ENCODE measurements at places on chromosomes 6 and 20.

DNA sequence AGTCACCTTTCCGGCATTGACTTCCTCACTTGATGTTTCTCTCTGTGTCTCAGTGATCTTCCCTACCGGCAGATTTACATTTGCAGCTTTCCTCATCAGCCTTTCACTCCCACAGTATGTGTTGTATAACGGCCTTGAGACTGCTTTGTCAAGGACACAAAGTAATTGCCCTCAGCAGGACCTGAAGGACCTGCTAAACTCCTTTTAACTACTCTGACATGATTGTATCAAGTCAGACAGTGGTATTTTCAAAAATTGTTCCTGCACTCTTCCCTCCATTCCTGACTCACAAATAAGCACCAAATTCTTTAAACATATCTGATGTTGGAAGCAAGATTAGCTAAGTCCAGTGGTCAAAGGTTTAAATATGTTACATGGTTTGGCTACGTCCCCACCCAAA lies 62.4 kb downstream of the PDE10A start:
- DNase-seq = no peak
- H3K4me3 ChIP-seq = no peak overlapping the region
- no peak overlapping the region for H3K27ac ChIP-seq
- no peaks in the 10 kb centered on the region for H3K27me3 ChIP-seq
- H3K4me1 ChIP-seq = peaks cover 7% of the 10 kb centered on the region

- H3K36me3 ChIP-seq = no peaks in the 10 kb centered on the region
- H3K4me1 ChIP-seq = 0 out of 2 replicates have a peak, but pooled peaks cover 6% of the 10 kb centered on the region
- no peak overlapping the region for H3K27ac ChIP-seq
- no peak for DNase-seq
- H3K4me3 ChIP-seq = no peak overlapping the region
- no peaks in the 10 kb centered on the region for H3K27me3 ChIP-seq
Observed at GRCh38 chr6:14550822-14551221, 433.2 kb downstream of the CD83 start.

DNA sequence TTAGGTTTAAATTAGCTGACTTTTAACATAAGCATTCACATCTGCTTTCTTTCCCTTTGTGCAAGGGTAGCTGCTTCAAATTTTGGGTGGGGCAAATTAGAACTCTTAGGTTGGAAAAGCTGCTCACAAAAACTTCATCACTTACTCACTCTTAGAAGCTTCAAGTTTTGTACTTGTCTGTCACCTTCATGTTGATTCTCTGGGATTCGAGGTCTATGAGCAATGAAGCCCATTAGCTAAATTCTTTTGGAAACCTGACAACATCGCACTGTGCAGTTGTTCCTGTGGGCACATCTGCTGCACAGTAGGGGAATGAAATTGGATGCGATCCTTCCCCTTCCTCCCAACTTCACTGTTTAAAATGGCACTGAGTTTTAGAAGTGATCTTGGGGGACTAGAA lies 156.1 kb downstream of the UBE3D start:
- H3K27me3 ChIP-seq = no peaks in the 10 kb centered on the region
- no peaks in the 10 kb centered on the region for H3K36me3 ChIP-seq
- no peak for DNase-seq
- no peak overlapping the region for H3K4me3 ChIP-seq
- no peaks in the 10 kb centered on the region for H3K4me1 ChIP-seq

GRCh38 chr6:62479697-62480220 lies 193.7 kb upstream of the KHDRBS2 start:
- peaks cover 7% of the 10 kb centered on the region for H3K4me1 ChIP-seq
- no peak overlapping the region for H3K4me3 ChIP-seq
- DNase-seq = peak; percentile 53
- no peaks in the 10 kb centered on the region for H3K36me3 ChIP-seq
- H3K27ac ChIP-seq = no peak overlapping the region

DNA sequence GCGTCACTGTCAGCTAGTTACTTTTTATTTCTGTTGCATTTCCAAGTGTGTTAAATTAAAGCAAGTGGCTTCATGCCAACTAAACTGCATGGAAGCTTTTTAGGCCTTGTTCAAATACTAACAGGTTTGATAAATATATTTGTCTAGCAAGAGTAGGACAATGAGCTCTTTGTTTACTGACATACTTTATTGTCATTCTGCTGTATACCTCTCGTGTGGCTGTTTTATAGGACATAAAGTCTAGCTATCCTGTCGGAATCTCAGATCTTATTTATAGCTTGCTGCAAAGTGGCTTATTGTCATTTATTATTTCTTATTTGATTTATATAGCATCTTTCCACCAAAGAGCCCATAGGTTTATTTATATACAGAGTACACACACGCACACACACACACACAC lies 711.1 kb downstream of the KIF16B start:
- H3K4me1 ChIP-seq = no peaks in the 10 kb centered on the region
- H3K27me3 ChIP-seq = no peaks in the 10 kb centered on the region
- no peak overlapping the region for H3K27ac ChIP-seq
- H3K36me3 ChIP-seq = no peaks in the 10 kb centered on the region
- no peak overlapping the region for H3K4me3 ChIP-seq

DNA sequence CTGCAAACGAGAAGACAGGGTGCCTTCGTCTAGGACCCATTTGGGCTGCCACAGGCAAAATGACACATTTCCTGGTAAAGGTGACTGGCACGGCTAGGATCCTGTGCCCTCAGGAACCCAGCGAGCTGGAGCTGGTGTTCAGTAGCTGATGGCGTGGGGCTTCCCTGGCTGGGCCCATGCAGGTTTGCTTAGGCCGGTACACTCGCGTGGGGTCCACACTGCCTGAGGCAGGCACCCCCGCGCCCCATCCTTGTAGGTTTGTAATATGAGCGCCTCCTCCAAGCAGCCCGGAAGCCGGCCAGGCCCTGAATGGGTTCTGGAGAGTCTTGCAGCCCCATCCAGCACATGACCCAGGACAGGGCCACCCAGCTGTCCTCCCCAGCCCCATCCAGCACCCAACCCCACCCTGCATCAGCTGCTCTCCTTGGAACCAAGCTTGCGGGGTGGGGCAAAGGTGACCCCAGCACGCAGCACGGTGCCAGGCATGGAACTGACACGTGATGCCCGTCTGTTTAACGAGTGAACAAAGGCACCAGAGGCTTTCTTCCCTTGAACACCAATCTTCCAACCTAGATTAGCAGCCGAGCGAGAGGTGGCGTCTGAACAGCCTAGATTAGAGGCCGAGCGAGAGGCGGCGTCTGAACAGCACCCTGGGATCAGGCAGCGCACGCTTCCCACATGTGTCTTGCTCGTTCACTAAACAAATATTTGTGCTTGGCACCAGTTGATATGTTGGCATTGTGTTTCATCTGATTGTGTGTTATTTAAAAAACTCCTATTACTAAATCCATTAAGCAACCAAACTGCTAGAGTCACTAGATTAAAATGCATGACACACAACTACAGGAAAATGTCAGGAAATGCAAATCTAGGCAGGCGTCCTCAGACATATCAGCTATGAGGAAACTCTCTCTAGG lies 112.1 kb downstream of the DLL1 start:
- H3K4me1 ChIP-seq = no peaks in the 10 kb centered on the region
- no peak overlapping the region for H3K4me3 ChIP-seq
- DNase-seq = peak; percentile 19
- no peaks in the 10 kb centered on the region for H3K27me3 ChIP-seq
- H3K27ac ChIP-seq = no peak overlapping the region

- no peak overlapping the region for H3K4me3 ChIP-seq
- peaks cover 11% of the 10 kb centered on the region for H3K4me1 ChIP-seq
- no peaks in the 10 kb centered on the region for H3K27me3 ChIP-seq
- no peak for DNase-seq
Observed at GRCh38 chr20:51400051-51400926, 142.2 kb downstream of the NFATC2 start.

DNA sequence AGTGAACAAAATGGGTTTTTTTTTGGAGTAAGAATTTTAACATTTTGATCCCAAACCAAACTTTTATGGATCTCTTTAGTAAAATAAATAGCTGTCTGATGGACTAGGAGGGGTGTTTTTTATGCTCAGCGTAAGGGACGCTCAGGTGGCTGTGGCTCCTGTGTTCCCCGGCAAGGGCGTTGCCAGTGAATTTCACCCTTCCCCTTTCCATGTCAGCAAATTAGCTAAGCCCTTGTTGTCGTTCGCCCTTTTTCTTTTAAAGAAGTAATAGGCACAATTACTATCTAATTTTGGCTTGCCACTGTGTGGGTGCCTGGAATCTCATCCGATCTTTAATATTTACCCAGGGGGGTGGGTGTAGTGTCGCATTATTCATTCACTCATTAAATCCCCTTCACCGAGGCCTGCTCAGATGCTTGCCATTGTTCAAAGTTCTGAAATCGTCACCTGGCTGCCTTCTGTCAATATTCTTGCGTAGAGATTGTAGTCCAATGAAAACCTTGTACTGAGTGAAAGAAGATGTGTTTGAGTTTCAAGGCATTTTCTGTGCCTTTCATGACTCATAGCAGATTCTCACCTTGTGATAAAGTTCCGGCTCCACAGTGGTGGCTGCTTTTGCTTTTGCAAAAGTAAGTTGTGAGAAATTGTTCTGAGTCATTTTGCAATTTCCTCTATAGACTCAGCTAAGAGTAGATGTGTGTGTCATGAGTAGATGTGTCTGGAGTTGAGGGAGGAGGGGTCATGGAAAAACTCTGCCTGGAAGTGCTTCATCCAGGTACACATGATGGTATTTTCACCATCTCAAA lies 40.0 kb upstream of the CLDN20 start:
- no peaks in the 10 kb centered on the region for H3K36me3 ChIP-seq
- H3K27me3 ChIP-seq = no peaks in the 10 kb centered on the region
- no peak overlapping the region for H3K4me3 ChIP-seq
- H3K4me1 ChIP-seq = peaks cover 10% of the 10 kb centered on the region
- no peak for DNase-seq

DNA sequence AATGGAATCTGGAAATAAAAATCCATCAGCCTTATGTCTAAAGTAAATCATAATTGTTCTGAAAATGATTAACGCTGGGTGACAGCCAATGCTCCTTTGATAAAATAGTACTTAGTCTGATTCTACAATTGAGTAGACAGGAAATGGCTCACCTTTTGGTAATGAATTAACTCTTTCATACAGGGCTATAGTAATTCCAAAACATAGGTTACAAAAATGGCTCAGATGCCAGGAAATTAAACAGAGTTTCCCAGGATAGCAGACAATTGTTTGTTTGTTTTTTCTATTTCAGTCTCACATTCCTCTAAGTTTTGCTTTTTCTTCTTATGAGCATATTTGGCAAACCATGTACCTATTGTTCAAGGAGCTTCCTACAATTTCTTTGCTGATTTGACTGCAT lies 257.2 kb upstream of the EPHA7 start:
- H3K27me3 ChIP-seq = no peaks in the 10 kb centered on the region
- DNase-seq = no peak
- no peak overlapping the region for H3K4me3 ChIP-seq

- no peaks in the 10 kb centered on the region for H3K36me3 ChIP-seq
- no peaks in the 10 kb centered on the region for H3K27me3 ChIP-seq
- H3K27ac ChIP-seq = no peak overlapping the region
- DNase-seq = no peak
Observed at GRCh38 chr20:1934156-1934555, 38.9 kb downstream of the SIRPA start.

- H3K27me3 ChIP-seq = no peaks in the 10 kb centered on the region
- no peak overlapping the region for H3K27ac ChIP-seq
- no peaks in the 10 kb centered on the region for H3K4me1 ChIP-seq
- H3K4me3 ChIP-seq = no peak overlapping the region
- H3K36me3 ChIP-seq = no peaks in the 10 kb centered on the region
- DNase-seq = no peak
Observed at GRCh38 chr20:50242178-50242514, 51.5 kb downstream of the CEBPB start.

DNA sequence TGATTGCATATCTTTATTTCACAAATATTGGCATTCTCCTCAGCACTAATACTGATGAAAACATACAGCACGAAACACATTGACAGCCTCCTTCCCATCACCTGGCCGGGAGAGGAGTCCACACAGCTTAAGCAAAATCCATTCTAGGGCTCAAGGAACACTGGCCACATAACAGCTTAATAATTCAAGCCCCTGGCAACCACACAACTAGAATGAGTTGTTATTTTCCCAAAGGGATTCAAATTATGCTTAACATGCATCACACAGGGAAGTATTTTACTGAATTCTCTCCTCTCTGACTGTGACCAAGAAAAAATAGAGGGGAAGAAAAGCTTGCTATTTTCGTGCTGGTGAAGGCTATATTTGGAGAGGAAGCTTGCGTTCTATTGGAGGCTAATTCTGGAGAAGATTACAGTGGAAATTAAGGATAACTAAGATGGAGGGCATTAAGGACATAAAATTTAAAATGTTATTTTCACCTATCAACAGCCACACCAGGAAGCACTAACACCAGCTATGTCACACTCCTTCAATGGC lies 198.5 kb downstream of the ADGRG6 start:
- H3K4me3 ChIP-seq = no peak overlapping the region
- 0 out of 2 replicates have a peak, but pooled peaks cover 5% of the 10 kb centered on the region for H3K36me3 ChIP-seq
- H3K27me3 ChIP-seq = no peaks in the 10 kb centered on the region
- no peak for DNase-seq
- H3K4me1 ChIP-seq = no peaks in the 10 kb centered on the region
- H3K27ac ChIP-seq = no peak overlapping the region

DNA sequence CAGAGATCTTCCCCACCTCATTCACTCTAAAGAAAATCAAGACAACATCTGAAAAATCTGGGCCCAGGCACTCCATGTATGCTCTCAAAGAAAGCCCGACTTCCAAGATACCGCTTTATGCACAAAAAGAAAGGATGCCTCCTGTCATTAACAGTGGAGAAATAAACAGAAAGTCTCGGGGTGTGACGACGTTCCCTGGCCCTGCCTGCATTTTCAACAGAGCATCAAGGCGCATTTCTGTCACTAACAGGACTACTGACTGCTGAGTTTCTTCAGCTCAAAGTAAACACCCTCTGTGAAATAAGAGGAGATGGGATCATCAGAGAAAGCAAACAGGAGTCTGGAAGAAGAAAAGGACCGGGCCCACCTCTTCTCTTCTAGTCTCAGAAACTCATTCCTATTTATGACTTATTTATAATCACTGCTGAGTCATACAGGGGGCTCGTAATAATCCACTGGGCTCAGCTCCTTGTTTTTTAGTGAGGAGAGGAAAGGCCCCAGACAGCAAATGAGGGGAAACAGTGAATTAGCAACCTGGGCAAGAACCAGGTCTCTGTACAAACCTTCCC lies 99.7 kb downstream of the ZMYND8 start:
- H3K4me1 ChIP-seq = no peaks in the 10 kb centered on the region
- no peak for DNase-seq
- H3K4me3 ChIP-seq = no peak overlapping the region
- H3K27ac ChIP-seq = peak overlapping the region; percentile 69

DNA sequence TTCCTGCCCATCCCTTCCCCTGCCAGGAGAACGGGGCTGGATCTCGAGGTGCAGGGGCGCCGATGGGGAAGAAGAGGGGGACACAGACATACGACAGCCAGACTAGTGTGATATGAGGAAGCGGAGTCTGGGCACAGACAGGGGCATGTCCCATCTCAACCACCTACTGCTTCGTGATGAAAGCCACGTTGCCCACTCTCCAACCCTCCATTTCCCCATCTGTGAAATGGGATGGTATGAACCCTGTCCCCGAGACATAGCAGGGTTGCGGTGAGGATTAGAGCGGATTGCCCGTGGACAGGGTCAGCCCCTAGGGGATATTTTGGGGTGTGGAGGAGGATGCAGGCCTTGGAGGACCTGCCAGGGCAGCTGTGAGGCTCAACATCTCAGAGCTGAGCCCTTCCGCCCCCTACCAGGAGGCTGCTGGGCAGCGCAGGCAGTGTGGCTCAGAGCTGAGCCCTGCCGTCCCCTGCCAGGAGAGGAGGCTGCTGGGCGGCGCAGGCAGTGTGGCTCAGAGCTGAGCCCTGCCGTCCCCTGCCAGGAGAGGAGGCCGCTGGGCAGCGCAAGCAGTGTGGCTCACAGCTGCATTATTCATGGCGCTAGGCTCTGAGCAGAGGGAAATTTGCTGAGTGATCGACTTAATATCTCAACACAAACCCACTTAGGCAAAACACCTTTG lies 71.7 kb downstream of the GRM4 start:
- H3K4me1 ChIP-seq = peaks cover 4% of the 10 kb centered on the region
- H3K27ac ChIP-seq = no peak overlapping the region
- no peaks in the 10 kb centered on the region for H3K27me3 ChIP-seq
- DNase-seq = peak; percentile 65
- no peaks in the 10 kb centered on the region for H3K36me3 ChIP-seq
- no peak overlapping the region for H3K4me3 ChIP-seq
